ENCODE measurements at places on chromosomes 16 and 17.

DNA sequence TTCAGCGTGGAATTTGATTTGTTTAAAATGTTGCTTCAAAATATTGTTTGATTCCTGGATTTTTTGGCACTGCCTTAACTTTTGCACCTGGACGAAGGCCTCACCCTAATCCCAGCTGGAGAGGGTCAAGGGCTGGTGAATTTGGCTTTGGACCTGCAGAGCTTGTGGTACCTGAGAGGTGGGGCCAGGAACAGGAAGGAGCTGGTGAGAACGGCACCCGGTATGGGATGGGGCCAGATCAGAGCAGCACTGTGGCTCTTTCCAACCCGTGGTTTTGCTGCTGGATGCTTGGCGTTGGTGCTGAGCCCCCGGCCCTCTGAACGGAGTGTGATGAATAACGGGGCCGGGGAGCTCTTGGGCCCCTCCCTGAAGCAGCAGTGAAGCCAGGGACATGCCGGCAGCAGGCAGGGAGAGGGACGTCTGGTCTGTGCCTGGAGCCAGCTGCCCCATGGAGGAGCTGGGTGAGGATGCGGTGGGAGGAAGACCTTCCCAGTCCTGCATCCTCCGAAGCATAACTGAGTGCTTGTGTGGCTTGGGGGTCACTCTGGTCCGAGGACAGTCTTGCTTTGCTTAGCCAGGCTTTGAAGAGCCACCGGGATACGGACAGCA is 275.4 kb downstream of the SEC14L1 start:
- no peak for DNase-seq

- DNase-seq = no peak
Observed at GRCh38 chr17:13792314-13792713, 190.6 kb upstream of the HS3ST3A1 start.

DNA sequence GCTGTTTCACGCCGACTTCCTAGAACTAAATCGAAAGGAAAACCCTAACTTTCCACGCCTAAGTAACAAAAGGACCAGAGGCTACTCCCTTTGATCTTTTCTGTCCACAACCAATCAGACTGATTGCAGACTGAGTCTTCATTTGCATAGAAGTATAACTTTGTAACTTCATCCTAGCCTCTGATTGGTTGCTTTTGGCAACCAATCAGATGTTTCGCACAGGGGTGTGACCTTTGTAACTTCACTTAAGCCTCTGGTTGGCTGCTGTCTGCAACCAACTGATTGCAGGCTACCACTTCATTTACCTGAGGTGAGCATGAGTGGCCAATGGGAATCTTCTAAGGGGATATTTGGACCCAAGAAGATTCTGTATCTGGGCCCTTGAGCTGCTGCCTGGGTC is 17.4 kb upstream of the ICAM2 start:
- no peak for DNase-seq

- no peak for DNase-seq
Observed at GRCh38 chr17:79668344-79669250, 57.7 kb upstream of the RBFOX3 start.

Measured in epithelial cell of proximal tubule (primary cell).